ENCODE measurements at places on chromosomes 4 and X.

- no peak for DNase-seq
These were observed 88.6 kb downstream of the CENPC start for GRCh38 chr4:67456577-67457196.

GRCh38 chr4:16704489-16704888, 194.0 kb downstream of the LDB2 start:
- DNase-seq: no peak

GRCh38 chr4:20269320-20269719, 17.6 kb downstream of the SLIT2 start:
- no peak for DNase-seq

- no peak for DNase-seq
These were observed 136.7 kb downstream of the MAGEC2 start for GRCh38 chrX:142068365-142068764.

DNA sequence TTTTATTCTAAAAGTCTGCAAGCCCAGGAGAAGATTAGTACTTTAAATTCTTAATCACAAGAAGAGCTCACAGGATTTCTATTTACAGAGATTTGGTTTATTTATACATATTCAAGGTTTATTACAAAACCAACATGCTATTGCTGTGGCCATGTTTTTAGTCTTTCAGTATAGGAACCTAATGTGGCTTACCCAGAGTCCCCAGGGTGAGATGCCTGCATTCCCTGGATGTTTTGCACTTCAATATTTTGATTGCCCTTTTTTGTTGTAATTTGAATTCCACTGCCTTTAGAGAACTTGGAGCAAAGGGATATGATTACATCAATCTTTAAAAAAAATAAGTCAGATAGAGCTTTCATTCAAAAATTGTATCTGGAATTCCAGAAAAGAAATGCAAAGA, 146.0 kb upstream of the FRMPD4 start:
- DNase-seq: no peak

DNA sequence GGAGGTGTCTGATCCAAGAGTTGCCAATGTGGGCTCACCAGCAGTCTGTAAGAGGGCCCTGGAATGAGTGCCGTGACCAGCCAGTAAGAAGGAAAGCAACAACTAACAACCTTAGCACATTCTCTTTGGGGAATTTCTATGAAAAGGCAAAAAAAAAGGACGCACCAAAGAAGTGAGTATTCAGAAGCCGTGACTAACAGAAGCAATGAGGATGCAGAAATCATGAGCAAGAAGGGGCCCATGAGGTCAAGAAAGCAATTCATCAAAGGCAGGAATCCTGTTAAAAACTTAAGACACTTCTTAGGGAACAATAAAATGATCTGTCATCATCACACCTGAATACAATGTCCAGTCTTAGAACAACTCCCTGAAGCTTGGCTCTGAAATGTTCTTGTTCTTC, 260.5 kb downstream of the RAPGEF2 start:
- peak; percentile 56 for DNase-seq
